Activated effector memory CD4-positive, alpha-beta T cell treated with anti-CD3 and anti-CD28 coated beads, Interleukin-2, amount 50 U/mL, for 16 hours (primary cell): ENCODE measurements at places on chromosomes 4 and X.

GRCh38 chrX:3532581-3533085, 180.8 kb downstream of the PRKX start:
- DNase-seq: no peak

- DNase-seq: no peak
These were observed 36.7 kb upstream of the GUCY1A1 start for GRCh38 chr4:155629956-155630355.

- no peak for DNase-seq
These were observed 11.2 kb upstream of the GRIA3 start for GRCh38 chrX:123172869-123173268.

DNA sequence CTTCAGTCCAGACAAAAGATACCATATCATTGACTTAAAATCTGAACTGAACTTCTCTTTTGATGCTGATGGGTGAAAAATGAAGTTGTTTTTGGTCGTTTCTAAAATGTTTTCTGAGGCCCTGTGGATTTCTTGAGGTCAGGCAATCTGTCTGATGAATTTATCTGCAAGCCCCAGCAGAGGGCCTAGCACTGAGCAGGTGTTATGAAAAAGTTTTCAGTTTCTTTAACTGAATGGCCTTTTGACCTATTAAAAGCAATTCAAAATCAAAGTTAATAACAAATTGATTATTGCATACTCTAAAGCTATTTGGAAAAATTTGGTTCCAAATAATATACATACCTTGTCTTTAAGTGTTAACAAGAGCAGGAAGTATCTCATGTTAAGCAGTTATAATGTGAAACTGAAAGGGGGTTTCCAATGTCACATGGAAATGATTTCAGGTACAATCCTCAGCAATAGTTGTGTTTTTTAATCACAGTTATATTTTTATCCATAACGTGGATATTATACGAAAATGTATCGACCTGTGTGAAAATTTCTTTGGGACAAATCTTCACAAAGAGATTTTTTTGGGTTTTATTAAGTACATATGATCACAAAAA, 285.0 kb downstream of the SPANXN1 start:
- no peak for DNase-seq

DNA sequence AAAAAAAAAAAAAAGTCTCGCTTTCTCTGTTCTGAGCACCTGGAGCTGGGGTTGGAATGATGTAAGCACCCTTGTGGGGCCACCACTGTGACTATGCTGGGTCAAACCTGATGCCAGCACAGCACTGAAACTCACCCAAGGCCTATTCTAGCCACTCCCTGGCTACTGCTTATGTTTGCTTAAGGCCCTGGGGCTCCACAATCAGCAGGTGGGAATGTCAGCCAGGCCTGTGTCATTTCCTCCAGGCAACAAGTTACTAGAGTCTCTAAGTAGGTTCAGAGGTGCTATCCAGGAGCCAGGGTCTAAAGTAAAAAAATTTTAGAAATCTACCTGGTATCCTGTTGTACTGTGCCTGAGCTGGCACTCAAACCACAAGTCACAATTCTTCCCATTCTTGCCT, 1306.8 kb downstream of the STIM2 start:
- DNase-seq: no peak

DNA sequence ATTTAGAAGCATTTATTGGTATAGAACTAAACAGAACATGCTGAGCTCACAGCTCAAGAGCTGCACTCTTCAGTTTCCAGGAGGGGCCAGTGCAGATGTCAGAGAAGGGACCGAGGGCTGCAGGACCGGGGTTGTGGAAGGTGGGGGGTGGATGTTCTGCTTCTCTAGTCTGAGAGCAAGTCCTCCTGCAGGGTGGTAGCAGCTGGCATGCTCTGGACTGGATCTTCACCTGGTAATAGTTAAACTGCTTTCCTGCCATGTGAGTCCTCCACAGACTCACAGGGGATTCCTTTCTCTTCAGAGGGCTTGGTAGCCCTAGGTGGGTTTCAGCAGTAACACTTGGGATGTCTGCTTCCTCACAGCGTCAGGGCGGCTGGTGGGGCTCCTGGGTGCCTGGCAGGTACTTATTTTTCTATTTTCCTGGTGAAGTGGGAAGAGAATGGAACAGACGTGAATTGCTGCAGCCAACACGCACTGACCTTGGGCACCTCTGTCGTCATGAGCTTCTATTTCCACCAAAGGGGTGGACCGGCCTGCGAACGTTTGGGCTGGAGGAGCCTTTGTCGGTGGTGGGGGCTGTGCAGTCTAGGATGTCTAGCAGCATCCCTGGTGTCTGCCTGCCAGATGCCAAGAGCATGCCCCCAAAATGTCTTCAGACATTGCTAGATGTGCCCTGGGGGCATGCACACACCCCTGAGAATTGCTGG, 2.5 kb downstream of the MAEA start:
- peak; percentile 54 for DNase-seq

DNA sequence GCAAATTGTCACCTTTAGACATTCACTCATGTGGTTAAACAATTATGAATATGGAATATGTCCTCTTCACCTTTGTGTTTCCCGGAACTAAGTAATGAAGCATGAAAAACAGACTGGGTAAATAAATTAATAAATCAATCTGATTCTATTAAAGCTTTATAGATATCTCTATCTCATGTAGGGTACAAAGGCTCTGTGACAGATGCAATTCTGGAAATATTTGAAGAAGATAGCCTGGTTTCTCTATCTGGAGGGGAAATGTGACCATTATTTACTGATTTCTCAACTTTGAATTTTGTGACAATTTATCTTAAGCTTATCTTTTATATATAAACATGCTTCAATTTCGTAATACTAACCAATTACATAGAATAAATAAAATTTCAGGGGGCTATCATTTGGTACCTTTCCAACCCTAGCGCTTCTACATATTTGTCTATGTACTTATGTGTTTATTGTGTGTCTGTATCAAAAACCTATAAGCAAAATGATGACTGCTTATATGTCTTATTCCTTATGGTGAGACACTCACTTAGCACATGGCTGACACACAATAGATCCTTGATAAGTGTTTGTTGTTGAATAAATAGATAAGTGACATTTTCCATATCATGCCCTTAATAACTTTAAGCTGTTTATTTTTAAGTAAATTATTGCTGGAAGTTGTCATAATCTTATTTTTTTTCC, 9.9 kb downstream of the CTSO start:
- DNase-seq: no peak

DNA sequence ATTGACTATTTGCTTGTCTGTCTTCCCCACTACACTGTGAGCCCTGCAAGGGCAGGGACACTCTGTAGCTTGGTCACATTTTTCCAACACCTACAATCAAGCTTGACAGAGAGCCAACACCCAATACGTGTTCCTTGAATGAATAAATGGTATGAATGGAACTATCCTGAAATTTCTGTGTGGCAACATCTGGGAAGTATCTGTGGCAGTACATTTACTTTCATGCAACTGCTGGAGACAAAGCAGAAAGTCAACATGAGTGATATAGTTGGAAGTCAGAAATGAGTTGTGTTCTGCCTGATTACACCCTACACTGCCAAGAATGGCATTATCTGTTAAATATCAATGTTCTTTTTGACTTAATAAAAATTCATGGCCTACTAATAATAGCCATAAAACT, 343.5 kb upstream of the F9 start:
- no peak for DNase-seq

DNA sequence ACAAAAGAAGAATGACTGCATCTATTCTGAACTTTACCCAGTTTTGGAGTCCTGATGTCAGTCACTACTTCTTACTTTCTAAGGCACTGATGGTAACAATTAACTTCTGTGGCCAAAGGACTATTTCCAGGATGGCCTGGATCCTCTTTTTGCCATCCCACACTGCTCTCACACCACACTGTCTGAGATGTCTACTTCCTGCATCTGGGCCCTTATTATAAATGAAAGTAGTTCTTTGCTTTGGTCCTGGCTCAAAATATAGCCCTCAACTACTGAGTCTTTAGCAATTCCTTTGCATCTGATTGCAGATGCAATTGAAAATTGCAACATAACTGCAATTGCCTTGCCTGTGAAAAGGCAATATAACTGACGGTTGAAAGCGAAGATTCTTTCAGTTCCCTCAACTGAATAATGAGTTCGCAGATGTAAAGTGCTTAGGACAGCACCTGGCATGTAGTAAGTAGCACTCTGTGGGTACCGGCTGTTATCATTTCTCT, 44.2 kb downstream of the COQ2 start:
- DNase-seq: no peak

DNA sequence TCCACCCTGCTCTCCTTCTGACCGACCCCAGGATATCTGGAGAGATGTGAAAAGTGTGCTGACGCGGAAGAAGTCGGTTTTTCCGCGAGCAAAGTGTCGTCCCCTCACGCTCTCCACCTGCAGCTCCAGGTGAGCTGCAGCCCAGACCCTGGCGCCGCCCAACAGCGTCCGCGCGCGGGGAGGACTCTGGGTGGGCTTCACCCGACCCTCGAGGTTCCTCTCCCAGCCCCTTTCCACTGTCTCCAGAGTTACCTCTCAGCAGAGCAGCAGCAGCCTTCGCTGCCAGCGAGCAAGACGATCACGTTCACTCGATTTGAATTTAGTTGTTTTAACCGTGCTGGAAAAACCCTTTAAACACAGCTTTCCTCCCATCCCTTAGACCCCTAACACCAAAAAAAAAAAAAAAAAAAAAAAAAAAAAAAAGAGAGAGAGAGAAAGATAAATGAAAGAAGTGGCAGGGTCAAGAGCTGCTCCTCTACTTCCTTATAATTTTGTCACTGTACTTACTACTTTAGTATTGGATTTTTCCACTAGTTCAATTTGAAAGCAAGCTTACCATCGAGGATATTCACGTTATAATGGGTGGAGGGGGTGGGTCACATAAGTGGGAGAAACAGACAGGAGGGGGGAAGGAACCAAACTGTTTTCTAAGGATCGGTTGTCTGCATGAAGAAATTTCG, 758 bp upstream of the NR3C2 start:
- no peak for DNase-seq

- no peak for DNase-seq
These were observed 11.5 kb upstream of the CHST7 start for GRCh38 chrX:46561824-46562657.

GRCh38 chr4:10740891-10741620, 56.5 kb upstream of the CLNK start:
- no peak for DNase-seq

DNA sequence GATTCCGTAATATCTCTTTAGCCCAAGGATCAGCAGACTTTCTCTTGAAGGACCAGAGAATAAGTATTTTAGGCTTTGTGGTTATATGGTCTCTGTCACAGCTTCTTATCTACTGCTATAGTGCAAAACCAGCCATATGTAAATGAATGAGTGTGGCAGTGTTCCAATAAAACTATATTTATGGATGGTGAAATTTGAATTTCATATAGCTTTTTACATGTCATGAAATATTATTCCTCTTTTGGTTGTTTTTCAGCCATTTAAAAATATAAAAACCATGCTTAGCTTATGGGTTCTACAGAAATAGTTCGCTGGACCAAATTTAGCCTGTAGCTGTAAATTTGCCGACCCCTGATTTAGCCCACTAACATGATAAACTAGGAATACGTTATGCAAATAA, 18.0 kb upstream of the MSMO1 start:
- DNase-seq: no peak

DNA sequence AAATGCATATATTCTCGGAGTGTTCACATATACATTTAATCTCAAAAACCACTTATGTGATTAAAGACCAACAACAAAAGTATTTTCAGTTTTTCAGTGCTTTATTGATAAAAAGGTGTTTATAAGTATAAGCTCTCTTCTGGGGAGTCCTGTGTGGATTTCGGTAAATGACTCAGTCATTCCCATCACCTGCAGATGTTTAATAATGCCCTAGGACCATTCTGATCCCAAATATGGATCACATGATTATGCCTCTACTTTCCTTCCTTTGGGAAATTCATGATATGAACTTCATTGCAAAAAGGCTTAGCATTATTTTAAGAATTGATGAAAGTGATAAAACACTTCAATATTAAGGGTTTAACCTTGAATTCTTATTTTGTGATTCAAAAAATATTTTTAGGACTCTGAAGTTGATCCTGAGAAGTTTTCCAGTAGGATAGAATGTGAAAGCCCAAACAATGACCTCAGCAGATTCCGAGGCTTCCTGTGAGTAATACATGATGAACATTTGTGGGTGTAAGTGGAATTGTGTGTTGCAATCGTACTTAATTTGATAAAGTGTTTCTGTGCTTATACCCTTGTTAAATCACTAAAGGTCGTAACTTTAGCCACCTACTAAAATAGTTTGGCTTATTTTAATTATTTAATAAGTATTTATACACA, 40.2 kb downstream of the ATP10D start:
- DNase-seq: no peak

- no peak for DNase-seq
These were observed 33.0 kb upstream of the KIAA0232 start for GRCh38 chr4:6749340-6750171.

DNA sequence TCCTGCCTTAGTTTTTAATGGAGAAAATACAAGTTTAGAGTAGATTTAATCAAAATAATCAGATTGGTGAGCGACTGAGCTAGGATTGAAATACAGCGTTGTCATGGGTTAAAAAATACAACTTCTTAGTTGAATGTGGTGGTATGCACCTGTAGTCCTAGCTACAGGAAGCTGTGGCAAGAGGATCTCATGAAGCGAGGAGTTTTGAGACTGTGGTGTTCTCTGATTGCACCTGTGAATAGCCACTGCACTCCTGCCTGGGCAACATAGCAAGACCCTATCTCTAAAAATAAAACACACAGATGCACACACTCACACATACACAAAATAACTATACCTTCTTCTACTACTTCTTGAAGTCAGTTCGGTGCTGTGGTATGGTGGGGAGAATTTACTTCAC, 19.8 kb upstream of the GBA3 start:
- no peak for DNase-seq

DNA sequence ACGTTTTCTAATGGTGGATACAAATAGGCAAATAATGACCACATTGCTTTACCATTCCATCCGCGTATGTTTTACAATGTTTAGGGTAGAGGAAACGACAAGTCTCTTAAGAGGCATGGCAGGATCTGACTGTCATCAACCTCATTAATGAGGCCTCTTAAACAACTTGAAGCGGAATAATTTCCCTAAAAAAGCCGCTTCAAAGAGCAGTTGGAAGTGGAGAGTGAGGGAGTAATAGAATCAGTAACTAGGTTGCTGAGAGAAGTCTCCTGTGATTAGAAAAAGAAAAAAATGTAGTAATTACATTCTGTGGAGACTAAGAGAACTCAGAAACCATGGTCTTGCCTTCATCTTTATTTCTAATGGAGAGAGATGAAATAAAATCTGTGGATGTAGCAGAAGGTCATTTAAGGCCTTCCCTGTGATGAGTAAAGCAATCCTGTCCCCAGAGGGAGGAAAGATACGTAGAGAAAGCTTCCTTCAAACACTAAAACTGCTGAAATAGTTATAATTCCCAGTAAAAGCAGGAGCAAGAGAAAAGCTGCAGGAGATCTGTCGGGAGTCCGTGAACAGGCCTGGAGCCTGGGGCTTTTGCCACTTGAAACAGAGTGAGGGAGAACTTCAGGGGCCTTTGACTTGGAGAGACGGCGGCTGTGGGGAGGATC, 11.1 kb upstream of the SEPSECS start:
- DNase-seq: no peak

- no peak for DNase-seq
These were observed 427.0 kb upstream of the TRAM1L1 start for GRCh38 chr4:117512414-117512813.

GRCh38 chr4:52891743-52892142, 29.6 kb downstream of the RASL11B start:
- DNase-seq: no peak

GRCh38 chr4:175066923-175067627, 148.9 kb downstream of the ADAM29 start:
- no peak for DNase-seq
